ENCODE measurements at places on chromosomes 11 and 22. TPM values are rescaled to one million over a fixed set of nuclear protein-coding genes. Genes with fewer than 3 reads are reported as not detected.

Gene BDNF
- polyA plus RNA-seq, result 0.91 TPM

Gene RIMBP3C
- not detected for polyA plus RNA-seq

Gene OR4D5
- polyA plus RNA-seq, result not detected

Gene TRIM49
- polyA plus RNA-seq, result not detected

Gene PTGDR2
- 0.08 TPM for polyA plus RNA-seq

Gene LUZP2
- polyA plus RNA-seq, result 5.1 TPM

Gene CCDC157
- polyA plus RNA-seq, result 1.6 TPM

Gene AQP11
- polyA plus RNA-seq, result 14.2 TPM

Gene BACE1
- polyA plus RNA-seq, result 10.9 TPM

Gene WEE1
- not detected for polyA plus RNA-seq

Gene MUC5AC
- not detected for polyA plus RNA-seq
